ENCODE measurements at places on chromosomes 7 and 10. TPM values are rescaled to one million over a fixed set of nuclear protein-coding genes. Genes with fewer than 3 reads are reported as not detected.

KDM7A gene
- total RNA-seq: 33.1 TPM

SMKR1 gene
- total RNA-seq: not detected

DNA sequence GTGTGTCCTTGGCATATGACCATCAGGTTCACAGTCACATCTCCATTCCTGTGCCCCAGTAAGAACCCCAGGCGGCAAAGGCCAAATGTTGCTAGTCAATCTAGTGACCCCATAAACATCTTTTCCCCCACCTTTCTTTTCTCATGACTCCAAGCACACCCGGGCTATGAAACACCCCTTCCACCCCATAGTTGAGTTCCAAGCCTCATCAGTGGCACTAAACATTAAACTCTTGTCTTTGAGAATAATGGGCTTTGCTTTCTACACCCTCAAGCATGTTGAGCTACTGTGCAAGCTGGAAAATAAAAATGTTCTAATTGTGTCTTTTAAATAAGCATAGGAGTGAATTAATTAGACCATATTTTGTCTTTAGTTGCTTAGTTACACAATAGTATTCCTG, 9.4 kb downstream of the ARID5B start:
- DNase-seq: no peak

DNA sequence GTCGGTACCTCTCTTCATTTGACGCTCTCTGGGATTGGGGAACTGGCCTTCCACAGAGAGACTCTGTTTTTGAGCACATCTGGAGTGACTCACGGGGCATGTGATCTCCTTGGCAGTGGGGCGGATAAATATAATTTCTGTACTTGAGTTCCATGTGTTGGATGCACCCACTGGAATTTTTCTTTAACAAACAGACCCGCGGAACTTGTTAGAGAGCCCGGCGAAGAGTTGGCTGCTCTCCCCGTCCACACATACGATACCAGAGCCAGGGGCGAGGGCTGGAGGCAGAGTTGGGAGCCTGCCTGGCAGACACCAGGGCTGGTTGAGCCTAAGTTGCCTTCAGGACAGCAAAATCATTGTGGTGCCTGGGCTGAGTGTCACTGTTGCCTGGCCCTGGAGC, at the start of gene FAM180A:
Gene FAM180A (minus strand): TSS at position 44 of the 400 bp plus-strand sequence. CDS start 233 bp downstream, outside the sequence.
- DNase-seq: peak; percentile 78

DNA sequence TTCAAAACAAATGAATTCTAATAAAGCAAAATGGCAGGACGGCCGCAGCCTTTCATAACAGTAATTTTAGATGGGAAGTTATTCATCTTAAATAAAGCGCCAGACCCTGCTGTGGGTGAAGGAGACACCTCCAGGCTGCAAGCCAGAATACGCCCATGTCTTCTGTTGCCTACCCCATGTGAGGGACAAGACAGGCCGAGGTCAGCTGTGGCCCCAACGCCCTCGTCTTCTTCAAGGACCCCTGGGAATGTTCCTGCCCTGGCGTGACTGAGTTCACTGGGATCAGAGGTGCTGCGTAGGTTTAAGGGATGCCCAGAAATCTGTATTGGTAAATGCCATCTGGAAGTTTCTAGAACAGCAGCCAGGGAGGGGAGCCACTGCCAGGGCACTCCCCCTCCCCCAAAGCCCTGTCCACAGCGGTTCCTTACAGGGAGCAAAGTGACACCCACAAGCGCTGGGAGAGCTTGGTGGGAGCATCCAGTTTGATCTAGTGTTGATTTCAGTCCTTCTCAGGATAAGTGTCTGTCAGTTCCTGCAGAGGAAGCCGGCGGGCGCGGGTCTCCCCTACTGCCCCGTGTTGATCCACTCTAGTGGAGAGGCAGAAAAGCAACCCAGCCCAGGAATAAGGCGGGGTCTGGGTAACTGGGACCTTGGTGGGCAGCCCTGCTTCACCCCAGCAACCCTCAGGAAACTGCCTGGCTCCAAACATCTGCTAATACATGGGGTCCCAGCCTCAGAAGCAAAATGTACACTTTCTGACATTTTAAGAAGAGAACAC, 20.6 kb downstream of the PAPOLB start:
- DNase-seq: peak; percentile 34
